ENCODE measurements at places on chromosomes 2 and 18.

DNA sequence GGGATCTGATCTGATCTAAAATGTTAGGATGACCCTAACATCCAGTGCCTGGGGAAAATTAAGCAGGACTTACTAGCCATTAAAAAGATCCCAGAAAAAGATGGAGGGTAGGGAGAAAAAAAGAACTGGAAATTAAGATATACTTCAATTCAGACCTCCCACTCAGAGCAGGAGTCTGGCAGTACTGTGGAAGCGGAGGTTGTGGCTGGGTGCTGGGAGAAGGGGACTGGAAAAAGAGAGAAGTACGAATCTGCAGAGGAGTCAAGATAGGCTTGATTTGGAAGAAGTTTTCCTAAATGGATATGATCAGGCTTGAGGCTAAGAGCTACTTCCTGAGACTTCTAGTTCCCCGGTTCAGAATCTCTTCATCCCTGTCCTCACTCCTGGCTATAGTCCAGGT is 33.5 kb upstream of the IHH start:
- no peak for DNase-seq

GRCh38 chr2:202193881-202194353 is 44.5 kb downstream of the SUMO1 start:
- DNase-seq, result no peak

DNA sequence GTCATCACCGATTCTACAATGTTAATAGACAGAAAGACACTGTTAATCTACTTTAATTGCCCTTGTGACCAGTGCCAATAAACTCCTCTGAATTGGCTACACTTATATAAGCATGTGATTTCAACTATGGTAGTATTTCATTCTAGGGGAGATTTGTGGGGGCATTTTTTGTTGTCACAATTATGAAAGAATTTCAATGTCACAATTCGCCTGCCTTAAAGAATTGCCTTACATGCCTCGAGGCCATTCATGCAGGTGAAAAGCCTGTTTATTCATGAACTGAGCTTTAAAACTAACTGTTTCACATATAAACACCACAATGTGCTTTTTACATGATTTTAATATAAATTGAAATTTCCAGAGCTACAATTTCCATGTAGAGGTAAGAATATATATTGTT is 162.8 kb downstream of the GCA start:
- no peak for DNase-seq

DNA sequence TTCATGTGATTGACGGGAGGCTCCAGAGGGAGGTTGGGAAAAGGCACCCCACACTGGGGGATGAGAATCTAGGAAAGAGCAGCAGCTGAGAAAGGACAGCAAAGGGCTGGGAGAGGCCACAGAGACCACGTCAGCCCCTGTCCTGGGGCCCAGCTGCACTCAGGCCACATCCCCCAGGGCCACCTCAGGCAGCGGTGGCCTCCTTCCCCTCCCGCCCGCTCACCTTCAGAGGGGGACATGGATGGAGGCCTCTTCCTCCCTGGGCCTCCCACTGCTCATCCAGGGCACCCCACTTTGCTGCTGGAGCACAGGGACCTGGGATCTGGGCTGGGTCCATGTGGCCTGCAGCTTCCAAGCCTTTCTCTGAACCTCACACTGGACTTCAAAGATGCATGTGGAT is 199.8 kb upstream of the HDAC4 start:
- DNase-seq, result no peak

- no peak for DNase-seq
Observed at GRCh38 chr18:58394046-58394445, 234.8 kb downstream of the ALPK2 start.

DNA sequence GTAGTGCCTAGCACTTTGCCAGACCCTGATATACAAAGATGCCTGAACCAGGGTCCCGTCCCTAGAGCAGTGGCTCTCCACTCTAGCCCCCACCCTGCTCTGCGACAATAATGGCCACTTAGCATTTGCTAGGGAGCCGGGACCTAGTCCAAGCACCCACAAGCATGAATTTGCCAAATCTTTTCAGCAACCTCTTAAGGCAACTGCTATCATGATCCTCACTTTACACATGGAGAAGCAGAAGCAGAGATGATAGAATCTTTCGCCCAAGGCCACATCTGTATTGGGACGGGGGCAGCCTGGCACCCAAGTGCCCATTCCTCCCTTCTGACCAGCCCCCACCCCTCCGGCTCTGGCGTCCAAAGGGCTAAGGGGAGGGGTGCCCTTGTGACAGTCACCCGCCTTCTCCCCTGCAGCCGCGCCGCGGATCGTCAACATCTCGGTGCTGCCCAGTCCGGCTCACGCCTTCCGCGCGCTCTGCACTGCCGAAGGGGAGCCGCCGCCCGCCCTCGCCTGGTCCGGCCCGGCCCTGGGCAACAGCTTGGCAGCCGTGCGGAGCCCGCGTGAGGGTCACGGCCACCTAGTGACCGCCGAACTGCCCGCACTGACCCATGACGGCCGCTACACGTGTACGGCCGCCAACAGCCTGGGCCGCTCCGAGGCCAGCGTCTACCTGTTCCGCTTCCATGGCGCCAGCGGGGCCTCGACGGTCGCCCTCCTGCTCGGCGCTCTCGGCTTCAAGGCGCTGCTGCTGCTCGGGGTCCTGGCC is 13.0 kb downstream of the SIGLEC15 start:
- DNase-seq, result no peak

GRCh38 chr2:32865399-32866068 is 81.2 kb upstream of the LTBP1 start:
- peak; percentile 9 for DNase-seq

DNA sequence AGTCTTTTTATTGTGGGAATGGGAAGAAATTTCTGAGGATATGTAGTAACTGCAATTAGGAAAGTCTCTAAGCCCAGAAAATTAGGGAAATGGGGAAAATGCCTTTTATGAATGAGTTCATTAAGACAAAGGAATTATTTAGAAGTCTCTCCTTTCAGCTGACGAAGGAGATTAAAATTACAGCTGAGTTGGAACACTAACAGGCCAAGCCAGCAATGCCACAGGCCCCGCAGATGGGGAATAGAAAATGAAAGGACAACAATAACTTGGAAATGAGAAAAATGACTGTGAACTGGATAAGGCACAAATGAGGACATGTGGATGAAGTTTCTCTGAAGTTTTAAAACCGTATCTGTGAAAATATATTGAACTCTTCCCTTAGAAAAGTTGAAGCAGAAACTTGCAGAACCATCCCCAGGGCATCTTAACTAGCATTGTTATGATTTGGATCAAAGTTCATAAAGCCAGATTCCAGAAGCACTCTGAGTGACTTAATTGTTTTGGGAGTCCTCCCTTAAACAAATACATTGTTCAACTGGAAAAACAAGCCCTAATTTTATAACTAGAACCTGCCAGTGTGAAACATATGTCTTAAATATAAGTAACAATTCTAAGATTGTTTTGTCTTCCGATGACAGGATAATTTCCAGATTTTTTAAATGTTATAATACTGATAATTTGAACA is 51.3 kb downstream of the C2orf76 start:
- no peak for DNase-seq

DNA sequence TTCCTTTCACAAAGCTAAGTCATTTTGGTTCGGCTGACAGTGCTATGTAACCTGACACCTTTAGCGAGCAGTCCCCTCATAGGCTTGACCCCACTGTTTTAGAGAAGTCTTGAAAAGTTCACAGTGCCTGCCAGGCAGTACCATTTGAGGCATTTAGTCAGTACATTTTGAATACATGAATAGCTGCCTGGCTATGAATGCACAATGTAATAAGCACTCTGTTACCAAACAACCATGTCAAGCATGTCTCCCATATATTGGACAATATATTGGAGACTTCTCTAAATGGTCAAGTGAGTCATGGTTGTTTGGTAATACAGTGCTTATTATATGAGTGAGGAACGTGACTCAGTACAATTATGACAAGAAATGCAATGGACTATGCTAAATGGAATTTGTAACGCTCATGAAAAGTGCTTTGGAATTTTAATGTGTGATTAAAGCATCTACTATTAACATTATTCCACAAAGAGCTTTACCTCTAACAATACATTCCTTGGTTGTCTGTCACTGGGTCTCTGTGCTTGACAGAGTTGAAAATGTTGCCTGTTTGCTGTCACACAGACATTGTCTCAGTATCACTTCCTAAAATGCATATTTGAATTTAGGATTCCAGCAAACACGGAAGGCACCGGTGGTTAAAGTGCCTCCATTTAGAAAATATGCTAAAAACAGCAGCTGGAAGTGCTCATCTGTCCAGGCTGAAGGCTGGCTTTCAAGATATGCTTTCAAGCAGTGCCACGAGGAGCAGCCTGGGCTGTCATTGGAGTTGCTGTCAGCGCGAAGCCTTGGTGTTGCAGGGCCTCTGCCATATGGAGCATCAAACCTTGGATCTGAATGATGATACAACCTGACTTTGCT is 458.6 kb downstream of the FBXO15 start:
- DNase-seq, result no peak

DNA sequence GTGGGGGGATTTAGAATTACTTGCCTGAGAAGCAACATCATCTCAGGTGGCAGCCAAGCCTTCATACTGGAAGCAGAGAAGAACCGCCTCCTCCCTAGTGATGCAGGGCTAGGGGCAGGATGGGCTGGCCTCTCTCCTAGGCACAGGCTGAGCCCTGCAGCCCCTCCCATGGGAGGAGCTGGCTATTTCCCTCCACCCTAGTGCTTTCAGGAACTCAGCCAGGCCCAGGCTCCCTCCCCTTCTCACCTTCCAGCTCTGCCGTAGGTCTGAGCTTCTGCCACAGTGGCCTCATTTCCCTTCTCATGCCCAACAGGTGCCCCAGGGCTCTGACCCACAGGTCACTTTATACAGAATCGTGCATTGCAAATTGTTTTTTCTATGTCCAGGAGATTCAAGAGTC is 31.0 kb downstream of the CENPA start:
- peak; percentile 47 for DNase-seq

- no peak for DNase-seq
Observed at GRCh38 chr18:79013869-79014268, 34.3 kb downstream of the SALL3 start.

GRCh38 chr2:138504546-138505235 is 3.1 kb downstream of the SPOPL start:
- DNase-seq, result peak; percentile 80

GRCh38 chr2:20125616-20126015 is 74.2 kb upstream of the LAPTM4A start:
- no peak for DNase-seq

DNA sequence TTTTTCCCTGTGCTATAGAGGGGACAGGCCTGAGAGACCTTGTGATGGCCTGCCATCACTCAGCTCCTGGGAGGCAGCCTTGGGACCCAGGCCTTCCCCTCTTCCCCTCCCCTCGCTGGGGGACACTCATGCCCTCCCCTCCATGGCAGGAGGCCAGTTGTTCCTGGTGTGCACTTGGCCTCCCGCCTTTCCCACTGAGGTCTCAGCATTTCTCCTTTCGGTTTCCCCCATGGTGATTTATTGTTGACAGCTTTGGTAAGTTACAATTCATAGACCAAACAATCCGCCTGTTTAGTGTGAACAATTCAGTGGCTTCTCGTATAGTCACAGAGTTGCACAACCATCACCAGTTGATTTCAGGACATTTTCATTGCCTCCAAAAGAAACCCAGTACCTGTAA is 10.2 kb upstream of the CNDP1 start:
- DNase-seq, result no peak

- no peak for DNase-seq
Observed at GRCh38 chr2:180368881-180369280, 361.8 kb upstream of the CWC22 start.

GRCh38 chr2:190443778-190444481 is 35.8 kb downstream of the MFSD6 start:
- no peak for DNase-seq

- no peak for DNase-seq
Observed at GRCh38 chr18:29488617-29489016, 1311.7 kb upstream of the CDH2 start.

DNA sequence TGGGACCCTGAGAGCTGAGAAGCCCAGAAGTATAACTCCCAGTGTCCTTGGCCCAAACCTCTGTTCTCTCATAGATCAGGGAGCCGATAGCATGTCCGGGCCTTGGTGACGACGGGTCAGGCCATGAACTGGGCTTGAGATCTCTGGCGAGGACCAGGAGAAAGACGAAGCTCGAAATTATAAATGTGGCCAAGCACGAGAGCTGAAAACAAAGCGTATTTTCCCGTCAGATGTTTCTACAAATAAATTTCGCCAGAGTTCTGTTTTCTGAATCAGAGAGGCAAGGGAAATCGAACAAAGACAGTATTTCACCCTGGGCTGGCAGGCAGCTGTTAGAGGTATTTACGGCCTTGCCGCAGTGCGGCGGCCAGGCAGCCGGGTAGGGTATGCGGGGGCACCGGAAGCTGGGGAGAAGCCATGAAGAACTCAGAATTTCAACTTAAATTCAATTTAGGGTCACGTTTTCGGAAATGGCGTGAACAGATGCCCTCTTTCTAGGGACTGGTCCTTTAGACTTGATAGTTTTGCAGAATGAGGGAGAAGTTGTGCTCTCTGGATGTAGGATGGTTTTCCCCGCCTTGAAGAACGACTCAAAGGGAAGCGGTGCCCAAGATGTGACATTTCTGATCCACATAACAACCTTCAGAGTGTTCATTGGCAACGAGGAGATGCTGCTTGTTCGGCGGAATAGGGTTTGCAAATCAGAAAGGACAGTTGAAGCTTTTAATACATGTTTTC is 9.6 kb downstream of the HOXD8 start:
- no peak for DNase-seq

GRCh38 chr18:33928231-33928630 is 296.5 kb downstream of the NOL4 start:
- no peak for DNase-seq

- DNase-seq, result no peak
Observed at GRCh38 chr2:174235680-174236079, 12.7 kb downstream of the OLA1 start.

DNA sequence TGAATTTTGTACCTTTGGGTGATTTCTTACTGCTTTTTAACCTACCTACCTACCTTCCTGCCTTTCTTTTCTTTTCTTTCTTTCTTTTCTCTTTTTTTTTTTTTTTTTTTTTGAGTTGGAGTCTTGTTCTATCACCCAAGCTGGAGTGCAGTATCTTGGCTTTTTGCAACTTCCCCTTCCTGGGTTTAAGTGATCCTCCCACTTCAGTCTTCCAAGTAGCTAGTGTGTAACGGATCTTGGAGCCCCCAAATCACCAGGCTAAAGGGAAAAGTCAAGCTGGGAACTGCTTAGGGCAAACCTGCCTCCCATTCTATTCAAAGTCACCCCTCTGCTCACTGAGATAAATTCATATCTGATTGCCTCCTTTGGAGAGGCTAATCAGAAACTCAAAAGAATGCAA is 61.3 kb downstream of the DDX18 start:
- DNase-seq, result peak; percentile 68

DNA sequence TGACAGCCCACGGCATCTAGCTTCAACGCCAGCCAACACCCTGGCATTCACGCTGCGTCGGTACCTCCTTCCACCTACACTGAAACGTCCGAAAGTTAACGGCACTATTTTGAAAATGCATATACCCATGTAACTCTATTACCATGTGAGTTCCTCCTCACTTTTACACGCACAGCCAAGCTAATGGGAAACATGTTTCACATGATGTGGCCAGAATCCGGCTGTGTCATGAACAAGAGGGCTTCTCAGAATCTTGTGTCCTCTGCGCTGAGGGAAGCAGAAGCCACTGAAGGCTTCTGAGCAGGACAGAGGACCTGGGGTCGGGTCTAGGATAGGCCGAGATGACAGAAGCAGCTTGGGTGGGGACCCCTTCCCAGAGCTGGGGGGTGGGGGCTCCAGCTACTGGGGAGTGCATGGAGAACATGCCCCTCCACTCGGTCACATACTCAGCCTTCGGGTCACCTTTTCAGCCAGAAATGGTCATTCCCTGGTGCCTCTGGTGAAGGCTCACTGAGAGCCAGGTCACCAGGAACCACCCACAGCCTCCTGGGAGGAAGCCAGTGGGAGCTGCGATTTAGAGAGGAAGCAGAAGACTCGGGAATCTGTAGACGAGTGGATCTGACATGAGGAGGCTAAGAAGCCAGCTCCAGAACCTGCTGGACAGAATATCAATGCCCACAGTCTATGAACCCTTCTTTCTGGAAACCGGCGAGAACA is 41.5 kb downstream of the HDAC4 start:
- no peak for DNase-seq

Measured in NB4 (cell line).